Small intestine (tissue), 16 donors: ENCODE measurements at places on chromosomes 11 and 22.

GRCh38 chr22:29998627-29999384 is 81.5 kb upstream of the HORMAD2 start:
- DNase-seq, result no peak

GRCh38 chr22:27100789-27101188 is 443.4 kb downstream of the MIAT start:
- no peak for DNase-seq

DNA sequence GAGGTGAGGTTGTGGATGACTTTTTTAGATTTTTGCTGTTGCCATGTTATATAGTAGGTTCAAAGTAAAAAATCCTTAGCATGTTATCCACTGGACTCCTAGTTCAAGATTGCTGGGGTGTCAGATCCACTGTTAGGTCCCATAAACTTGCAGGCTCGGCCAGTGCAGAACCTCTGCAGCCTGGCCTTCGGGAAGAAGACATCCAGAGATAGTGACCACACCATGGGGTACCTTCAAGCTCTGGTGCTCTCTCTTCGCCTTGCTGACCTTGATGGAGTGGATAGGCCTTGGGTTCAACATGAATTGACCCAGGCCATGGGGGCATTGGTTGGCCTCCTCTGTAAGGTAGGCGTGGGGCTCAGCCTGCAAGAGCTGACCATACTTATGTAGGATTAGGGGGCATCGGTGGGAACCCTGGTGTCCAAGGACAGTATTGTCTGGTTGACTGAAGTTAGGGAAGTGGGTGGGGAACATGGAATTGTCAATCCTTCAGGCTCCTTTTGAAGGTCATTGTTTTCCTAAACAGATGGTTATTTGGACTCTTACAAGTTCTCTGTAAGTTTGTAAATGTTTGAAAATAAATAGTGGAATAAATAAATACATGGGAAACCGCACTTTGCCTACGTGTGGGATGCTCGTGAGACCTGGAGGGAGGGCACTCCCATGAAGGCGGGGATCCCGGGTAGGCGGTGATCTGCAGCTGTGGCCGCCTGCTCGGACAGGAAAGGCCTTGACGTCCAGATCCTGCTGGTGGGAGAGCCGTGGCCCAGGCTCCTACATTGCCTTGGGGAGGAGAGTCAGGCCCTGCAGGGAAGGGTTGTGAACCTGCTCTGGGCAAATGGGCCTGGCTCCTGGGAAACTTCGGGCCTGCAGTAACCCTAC is 37.1 kb downstream of the BCR start:
- DNase-seq, result no peak

DNA sequence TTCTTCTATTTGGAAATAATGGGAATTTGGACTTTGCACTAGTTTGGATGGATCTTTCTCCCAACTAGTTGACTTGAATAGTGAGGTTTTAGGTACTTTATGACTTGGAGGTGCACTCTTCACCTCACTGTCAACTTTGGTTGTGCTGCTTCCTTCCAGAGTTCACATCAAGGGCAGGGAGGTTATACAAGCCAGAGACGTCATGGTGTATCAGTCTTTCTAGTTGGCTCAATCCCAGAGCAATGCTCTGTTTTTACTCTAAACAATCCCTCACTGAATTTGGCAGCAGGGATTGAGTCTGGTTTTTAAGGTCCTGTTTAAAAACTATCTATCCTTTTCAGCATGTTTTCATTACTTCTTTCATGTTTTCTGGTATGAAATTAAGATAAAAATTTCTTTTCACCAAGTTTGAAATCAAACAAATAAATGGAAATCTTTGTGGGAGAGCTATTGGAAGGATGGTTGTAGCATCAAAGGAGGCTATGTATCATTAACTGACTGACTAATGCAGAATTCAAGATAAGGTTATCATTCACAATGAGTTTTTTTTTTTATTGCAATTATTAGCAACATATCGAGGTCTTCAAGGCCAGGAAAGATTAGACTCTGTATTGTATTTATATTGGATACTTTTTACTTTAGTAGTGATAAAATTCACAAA is 28.0 kb upstream of the ZBED5 start:
- DNase-seq, result peak; percentile 21

GRCh38 chr11:19394525-19395016 is 153.8 kb upstream of the E2F8 start:
- DNase-seq, result no peak

DNA sequence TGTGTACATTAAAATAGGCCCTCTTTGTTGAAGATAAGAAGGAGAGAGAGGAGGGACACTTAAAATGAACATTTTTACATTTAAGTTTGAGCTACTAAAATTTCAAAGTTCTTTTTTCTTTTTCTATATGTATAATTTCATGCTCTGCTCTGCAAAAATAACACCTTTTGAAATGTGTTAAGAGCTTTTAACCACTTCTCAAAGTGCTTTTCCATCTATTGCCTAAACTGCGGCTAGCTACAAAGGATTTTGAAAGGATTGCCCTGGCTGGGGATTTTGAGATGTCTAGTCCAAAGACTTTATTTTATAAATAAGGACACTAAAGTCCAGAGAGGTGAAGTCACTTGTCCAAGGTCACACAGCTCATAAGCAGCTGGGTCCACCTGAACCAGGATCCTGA is 138.5 kb downstream of the CCDC81 start:
- DNase-seq, result no peak

GRCh38 chr11:104339380-104339831 is 175.5 kb upstream of the PDGFD start:
- no peak for DNase-seq

GRCh38 chr11:16598032-16598431 is 140.4 kb upstream of the C11orf58 start:
- no peak for DNase-seq

DNA sequence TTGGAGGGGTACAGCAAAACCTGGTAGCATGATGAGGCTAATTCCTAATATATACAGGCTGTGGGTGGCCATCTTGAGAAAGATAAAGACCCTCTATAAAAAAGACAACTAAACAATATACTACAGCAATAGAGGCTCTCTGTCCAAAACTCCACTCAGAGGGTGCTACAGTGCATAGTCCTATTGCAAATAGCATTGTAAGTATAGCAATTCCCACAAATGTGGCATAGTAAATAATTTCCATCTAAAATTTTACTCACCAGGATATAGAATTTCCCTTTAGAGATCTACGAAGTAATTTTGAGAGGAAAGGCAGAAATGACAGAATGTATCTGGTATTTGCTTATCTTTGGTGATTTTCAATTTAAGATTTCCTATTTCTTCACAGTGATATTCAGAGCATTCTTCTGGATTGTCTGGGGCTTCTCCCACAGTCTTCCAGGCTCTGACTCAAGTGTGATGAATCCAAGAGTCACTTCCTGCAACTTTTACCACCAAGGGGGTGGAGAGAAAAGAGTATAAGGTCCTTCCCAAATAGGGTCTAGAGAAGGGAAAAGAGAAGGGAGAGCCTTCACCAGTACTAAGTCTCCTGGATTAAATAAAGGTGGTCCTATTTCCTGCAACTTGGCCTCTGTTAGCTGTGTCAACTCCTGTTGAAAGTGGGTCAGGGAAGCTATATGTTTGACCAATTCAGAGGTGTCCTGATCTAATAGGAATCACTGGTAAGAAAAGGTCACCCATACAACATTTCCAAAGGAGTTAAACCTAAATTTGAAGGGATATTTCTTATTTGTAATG is 1054.7 kb upstream of the CNTN5 start:
- DNase-seq, result no peak

DNA sequence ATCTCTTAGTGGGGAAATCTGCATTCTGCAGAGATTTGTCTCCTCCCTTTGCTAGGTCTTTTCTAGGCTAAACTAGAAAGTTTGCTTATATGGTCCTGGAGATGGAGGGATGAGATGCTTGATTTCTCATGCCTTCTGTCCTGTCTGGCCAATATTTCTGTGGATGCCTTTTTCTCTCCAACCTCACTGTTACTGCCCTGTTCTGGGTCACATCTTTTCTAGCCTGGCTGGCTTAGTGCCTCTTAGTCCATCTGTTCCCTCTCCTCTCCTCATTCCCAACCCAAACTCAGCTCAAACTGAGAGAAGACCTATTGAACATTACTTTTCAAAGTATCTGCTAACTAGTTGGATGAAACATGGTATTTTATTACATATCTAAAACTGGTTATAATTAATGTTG is 62.0 kb downstream of the RRM1 start:
- DNase-seq, result no peak

- no peak for DNase-seq
These were observed 99.4 kb downstream of the AASDHPPT start for GRCh38 chr11:106176817-106177216.

- peak; percentile 60 for DNase-seq
These were observed 13.9 kb downstream of the CCND1 start for GRCh38 chr11:69654660-69655478.

- DNase-seq, result no peak
These were observed 27.8 kb downstream of the PIK3C2A start for GRCh38 chr11:17179970-17180369.

DNA sequence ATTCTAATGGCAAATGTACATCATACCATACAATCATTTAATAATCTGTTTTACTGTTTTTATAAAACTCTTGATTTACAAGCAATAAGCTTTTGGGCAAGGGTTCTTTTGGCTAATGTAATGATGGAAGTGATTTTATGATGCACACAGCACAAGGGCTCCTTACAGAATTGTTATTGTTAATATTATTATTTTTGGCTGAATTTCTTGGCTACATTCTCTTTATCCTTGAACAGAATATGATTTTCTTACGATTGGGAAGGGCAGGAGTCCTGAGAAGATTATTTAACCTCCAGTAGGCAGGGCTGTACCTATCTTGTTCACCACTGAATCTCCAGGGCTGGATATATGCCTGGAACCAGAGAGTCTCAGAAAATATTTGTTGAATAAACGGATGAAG is 70.4 kb upstream of the ARHGAP20 start:
- no peak for DNase-seq

DNA sequence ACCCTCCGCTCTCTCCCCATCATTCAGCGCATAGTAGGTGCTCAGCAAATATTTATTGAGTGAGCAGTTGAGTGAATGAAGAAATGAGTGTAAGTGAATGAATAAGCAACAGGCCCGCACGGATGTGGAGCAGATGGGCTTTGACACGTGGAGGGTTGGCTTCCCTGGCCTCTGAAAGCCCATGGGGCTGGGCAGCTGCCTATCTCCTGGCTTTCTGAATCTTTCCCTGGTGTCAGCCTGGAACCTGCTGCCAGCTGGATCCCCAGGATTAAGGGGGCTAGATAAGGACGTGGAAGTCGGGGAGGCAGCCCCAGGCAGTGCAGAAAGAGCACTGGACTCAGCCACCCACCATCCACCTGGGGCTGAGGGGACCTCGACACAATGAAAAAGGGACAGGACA is 12.6 kb downstream of the IL2RB start:
- no peak for DNase-seq

DNA sequence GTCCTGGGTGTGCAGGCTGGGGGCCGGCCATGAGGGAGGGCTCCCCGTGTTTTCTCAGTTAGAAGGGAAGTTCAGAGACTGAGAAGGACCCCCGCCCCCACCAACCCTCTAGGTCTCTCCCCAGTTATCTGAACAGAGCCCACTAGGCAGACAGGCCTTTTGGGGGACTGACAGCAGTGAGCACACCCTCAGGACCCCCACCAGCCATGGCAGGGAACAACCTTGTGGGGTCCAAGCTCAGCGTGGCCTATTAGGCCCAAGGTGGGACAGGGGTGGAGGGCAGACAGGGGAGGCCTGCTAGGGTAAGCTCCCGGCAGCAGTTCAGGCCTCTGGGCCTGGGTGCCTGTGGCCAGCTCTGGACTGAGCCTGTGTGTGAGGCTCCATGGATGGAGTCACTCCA is 5.6 kb downstream of the LRRC75B start:
- DNase-seq, result no peak

GRCh38 chr22:42433754-42434682 is 1.8 kb upstream of the NFAM1 start:
- no peak for DNase-seq

GRCh38 chr11:31641477-31642062 is 132.0 kb downstream of the ELP4 start:
- peak; percentile 40 for DNase-seq

DNA sequence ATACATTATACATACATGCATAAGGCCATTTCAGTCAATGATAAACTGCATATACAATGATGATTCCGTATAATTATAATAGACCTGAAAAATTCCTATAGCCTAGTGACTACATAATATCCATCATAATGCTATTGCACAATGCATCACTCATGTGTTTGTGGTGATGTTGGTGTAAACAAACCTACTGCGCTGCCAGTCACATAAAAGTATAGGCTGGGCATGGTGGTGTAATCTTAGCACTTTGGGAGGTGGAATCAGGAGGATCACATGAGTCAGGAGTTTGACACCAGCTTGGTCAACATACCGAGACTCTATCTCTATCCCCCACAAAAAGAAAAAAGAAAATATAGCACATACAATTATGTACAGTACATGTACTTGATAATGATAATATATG is 163.7 kb upstream of the DDI1 start:
- DNase-seq, result no peak

DNA sequence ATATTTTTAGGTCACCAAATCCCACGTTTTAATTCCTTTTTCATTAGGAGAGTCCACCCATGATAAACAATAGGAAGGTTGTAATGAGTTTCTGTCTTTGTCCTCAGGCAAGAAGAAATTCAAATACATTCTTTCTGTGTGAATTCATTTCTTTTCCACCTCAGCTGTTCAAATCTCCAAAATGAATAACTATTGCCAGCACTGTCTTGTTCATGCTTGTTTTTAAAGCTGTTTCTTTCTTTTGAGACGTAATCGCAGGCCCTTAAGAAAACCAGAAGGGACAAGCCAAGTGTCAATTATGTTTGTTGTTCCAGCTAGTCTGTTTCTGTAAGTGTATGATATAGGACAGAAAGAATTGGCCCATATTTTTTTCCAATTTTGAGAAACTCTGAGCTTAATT is 20.2 kb downstream of the MMP27 start:
- DNase-seq, result no peak

- no peak for DNase-seq
These were observed 219.0 kb upstream of the NAV2 start for GRCh38 chr11:19493446-19494213.

- DNase-seq, result no peak
These were observed 4.2 kb downstream of the MRGPRD start for GRCh38 chr11:68976563-68976962.

- DNase-seq, result no peak
These were observed 82.4 kb downstream of the ME3 start for GRCh38 chr11:86589856-86590589.

DNA sequence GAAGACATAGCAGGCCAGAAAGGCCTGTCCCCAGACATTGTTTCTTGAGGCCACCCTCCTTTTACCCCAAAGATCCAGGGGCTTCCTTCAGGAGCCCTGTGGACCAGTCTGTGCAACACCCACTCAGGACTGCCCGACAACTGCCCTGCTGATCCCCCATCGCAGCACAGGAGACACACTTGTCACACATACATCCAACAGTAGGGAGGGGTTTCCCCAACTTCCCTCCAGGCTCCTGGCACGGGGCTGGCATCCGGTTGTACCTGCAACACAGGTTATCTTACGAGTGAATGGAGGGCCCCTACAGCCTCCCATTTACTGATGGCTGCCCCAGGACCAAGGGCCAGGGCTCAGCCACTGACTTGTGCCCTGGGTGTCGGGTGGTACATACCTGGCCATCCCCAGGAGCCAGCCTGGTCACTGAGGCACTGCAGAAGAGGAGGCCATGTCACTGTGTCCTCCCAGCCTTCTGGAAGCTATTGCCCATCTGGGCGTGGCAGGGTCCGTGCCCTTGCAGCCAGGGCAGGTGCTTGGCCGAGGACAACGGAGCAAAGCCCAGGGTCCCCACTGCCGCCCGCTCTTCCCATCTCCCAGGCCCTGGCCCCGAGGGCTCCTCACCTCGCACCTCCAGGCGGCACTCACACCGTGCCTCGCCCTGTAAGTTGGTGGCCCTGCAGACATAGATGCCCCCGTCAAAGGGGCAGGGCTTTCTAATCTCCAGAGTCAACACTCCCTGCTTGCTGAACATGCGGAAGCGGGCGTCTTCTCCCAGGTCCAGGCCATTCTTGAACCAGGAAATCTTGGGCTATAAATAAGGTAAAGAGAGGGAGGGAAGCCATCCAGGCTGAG is 20.8 kb downstream of the MYBPC3 start:
- peak; percentile 78 for DNase-seq
